GM23338 (cell line): ENCODE measurements at places on chromosomes 7 and 10. TPM values are rescaled to one million over a fixed set of nuclear protein-coding genes. Genes with fewer than 3 reads are reported as not detected.
A peak's percentile ranks its signal among the peaks of the same experiment; 100 is the strongest.

The UTF1 gene
- 51.4 and 55.7 TPM in 2 replicates for polyA plus RNA-seq

The EMX2 gene
- not detected in 2 replicates for polyA plus RNA-seq

The XRCC2 gene
- 13.4 and 18.9 TPM in 2 replicates for polyA plus RNA-seq

DNA sequence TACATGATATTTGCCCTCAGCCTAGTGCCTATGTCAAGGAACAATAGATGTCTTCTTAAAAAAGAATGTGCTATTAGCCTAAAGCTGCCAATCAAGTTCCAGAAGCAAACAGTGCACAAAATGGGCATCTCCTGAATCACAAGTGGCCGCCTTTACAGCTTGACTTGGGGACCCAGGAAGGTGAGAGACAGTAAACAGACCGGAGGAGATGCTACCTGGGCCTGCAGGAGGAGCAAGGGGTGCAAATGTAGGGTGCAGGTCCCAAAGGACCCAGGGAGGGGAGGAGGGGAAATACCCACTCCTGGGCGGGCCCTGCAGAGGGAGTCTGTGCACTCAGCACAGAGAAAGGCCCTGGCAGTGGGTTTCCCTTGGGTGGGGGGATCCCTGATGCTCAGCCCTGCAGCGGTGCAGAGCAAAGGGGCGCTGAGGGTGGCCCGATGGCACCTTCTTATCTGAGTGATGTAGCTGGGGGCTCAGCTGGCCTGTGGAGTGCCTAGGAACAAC is 147.7 kb downstream of the WDR11 start:
- DNase-seq: no peak

The PI4K2A gene
- 8.1 and 8.6 TPM in 2 replicates for polyA plus RNA-seq

DNA sequence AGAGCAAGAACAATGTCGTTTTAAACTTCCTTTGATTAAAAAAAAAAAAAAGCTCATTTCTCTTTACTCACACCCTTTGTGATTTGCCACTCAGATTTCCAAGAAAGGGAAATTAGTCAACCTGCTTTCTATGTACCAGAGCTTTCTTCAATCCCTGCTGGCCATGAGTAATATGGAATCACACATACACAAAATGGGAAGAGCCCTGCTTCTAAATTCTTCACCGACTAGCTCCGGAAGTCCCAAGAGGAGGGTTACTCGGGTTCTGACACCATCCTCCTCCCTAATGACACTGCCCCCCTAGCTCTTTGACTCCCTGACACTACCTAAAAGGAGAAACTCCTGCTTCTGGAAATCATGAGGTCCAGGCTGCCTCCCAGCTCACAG is 81.8 kb upstream of the SFMBT2 start:
- DNase-seq: no peak

GRCh38 chr7:100029596-100029995 is 14.2 kb downstream of the ZKSCAN1 start:
- DNase-seq: no peak

GRCh38 chr10:117788911-117789310 is 246.4 kb downstream of the EMX2 start:
- DNase-seq: no peak

The SDK1 gene
- 2.1 and 2.2 TPM in 2 replicates for polyA plus RNA-seq

DNA sequence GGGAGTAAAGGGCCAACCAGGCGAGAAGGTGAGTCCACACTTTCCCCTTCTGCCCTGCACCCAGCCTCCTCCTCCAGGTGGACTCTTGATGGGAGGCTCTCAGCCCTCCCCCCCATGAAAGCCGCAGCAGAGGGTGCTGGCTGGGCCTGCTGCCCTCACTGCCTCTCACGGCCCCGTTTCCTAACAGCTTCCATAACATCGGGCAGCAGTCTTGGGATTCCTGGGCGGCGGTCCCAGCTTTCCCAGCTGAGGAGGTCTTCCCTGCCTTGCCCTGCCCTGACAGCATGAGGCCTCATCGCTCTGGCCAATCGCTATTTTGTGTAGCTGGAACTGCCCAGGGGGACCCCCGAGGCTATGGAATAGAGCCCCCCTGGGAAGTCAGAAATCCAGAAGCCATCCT is 76.3 kb downstream of the COL13A1 start:
- DNase-seq: no peak

The SPACDR gene
- polyA plus RNA-seq: 0.42 TPM in 1 of 2 replicates, not detected in the other

- DNase-seq: peak; percentile 17
Observed at GRCh38 chr10:93947055-93947454, 46.7 kb upstream of the PLCE1 start.

The CYP26C1 gene
- not detected in 2 replicates for polyA plus RNA-seq

DNA sequence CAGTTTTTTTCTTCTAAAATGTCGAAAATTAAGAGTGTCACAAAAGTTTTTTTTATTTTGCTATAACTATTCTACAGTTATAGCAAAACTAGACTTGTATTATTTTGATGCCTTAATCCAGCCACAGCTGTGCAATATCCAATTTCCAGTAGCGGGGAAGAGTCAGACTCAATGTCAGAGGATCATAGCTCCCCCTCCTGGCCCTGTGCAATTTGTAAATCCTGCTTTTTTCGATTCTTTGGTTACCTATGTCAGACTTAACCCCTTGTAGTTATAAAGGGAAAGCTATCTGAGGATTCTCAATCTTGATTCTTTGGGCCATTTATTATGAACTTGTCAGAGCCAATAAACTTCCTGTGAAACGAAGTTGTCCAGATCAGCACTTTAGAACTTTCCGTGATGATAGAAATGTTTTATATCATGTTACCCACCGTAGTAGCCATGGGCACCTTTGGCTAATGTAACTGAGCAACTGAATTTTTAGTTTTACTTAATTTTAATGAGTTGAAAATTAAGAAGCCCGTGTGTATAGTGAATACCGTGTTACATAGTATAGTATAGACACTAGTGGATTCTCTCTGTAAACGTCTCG is 87.7 kb upstream of the PRKCQ start:
- peak; percentile 75 for DNase-seq

The TYSND1 gene
- 5.2 and 5.4 TPM in 2 replicates for polyA plus RNA-seq

GRCh38 chr10:43897765-43898419 is 249.2 kb upstream of the ZNF32 start:
- DNase-seq: no peak

GRCh38 chr7:133742709-133743538 is 384.2 kb upstream of the LRGUK start:
- peak; percentile 59 for DNase-seq

GRCh38 chr10:72010234-72010973 is 46.2 kb downstream of the CHST3 start:
- no peak for DNase-seq

GRCh38 chr10:71239946-71240795 is 27.8 kb downstream of the UNC5B start:
- no peak for DNase-seq

- no peak for DNase-seq
Observed at GRCh38 chr10:69842020-69842419, 40.3 kb downstream of the COL13A1 start.

The STOX1 gene
- polyA plus RNA-seq: 1.6 and 1.7 TPM in 2 replicates

- no peak for DNase-seq
Observed at GRCh38 chr7:5557920-5558401, 134.3 kb upstream of the TNRC18 start.

The NEUROG3 gene
- polyA plus RNA-seq: 0.31 TPM in 1 of 2 replicates, not detected in the other

DNA sequence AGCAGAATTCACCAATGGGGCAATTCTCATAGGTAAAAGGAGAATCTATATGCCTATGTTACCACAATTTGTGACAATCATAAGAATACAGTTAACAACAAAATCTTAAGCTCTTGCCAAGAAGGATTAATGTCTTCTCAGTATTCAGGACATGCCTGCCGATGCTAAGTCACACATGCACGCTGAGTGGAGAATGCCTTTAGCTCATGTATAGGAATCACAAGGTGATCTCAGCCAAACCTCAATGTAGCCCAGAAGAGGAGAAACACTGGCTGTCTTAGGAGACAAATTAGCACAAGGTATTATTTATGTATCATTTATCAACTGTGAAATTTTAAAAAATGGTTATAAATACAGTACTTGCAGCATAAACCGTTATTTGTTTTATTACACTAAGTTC is 2.7 kb downstream of the HTR7 start:
- DNase-seq: no peak

The DHX32 gene
- 7.2 and 9.5 TPM in 2 replicates for polyA plus RNA-seq

DNA sequence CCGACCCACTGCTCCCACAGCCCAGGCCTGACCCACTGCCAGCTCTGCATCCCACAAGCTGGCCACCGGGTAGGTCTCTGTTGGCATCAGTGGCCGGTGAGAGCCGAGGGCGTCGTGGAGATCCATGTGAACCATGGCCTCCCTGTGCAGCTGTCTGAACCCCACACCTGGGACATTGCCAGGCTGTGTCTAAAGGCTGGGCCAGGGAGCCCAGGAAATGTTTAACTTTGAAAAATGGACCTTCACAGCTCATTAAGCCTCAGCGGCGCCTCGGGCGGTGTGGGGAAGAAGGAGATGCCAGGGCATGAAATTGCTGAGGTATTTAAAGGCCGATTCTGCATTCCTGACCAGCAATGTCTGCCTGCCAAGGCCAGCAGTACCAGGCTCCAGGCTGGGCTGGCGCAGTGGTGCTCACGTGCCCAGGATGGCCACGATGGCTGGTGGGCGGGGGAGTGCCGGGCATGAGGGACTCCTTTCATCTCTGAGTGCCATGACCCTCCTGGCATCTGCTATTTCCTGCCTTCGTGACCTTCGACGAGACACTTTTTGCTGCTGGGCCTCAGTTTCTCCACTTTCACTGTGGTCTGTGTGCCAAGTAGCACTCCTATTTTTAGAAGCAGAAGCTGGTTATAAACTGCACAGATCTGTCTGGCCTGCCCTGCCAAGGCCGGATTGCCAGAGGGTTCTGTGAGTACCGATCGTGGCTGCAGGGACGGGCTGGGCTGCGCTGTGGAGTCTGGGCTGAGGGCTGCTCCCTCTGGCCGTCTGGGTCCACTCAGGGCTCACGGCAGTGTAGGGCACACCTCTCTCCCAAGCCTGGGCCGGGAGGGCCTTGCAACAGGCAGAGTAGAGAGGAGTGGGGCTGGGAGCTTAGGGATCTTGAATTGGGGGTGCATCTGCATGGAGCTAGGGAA is 21.8 kb downstream of the ELFN1 start:
- DNase-seq: no peak

GRCh38 chr10:128263891-128264688 is 137.9 kb upstream of the MKI67 start:
- DNase-seq: peak; percentile 81

DNA sequence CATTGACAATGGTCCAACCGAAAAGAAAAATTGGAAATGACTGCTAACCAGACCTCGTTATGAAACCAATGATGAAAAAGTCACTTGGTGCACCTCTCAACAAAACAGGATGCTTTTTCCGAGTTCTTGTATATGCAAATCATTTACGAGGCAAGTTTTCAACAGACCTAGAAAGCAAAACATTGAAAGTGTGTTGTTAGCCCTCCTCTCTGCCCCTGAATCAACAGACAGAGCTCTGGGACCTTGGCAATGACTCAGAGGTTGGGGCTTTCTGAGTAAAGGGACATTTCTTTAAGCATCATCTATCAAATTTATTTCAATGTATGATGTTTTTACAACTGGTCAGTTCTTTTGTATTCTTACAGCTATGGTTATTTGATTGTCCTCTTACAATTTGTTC is 16.3 kb upstream of the DKK1 start:
- no peak for DNase-seq

DNA sequence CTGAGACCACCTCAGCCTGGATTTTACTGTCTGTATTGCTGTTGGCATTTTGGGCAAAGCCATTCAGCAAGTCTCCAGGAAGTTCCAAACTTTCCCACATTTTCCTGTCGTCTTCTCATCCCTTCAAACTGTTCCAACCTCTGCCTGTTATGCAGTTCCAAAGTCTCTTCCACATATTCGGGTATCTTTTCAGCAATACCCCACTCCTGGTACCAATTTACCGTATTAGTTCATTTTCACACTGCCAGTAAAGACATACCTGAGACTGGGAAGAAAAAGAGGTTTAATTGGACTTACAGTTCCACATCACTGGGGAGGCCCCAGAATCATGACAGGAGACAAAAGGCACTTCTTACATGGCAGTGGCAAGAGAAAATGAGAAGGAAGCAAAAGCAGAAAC is 62.8 kb downstream of the INPP5A start:
- no peak for DNase-seq

The CALML3 gene
- polyA plus RNA-seq: not detected in 2 replicates

- DNase-seq: no peak
Observed at GRCh38 chr10:58219875-58220274, 47.8 kb downstream of the IPMK start.

The HELLS gene
- polyA plus RNA-seq: 894 and 913 TPM in 2 replicates

The CDK6 gene
- polyA plus RNA-seq: 7.1 and 7.4 TPM in 2 replicates

DNA sequence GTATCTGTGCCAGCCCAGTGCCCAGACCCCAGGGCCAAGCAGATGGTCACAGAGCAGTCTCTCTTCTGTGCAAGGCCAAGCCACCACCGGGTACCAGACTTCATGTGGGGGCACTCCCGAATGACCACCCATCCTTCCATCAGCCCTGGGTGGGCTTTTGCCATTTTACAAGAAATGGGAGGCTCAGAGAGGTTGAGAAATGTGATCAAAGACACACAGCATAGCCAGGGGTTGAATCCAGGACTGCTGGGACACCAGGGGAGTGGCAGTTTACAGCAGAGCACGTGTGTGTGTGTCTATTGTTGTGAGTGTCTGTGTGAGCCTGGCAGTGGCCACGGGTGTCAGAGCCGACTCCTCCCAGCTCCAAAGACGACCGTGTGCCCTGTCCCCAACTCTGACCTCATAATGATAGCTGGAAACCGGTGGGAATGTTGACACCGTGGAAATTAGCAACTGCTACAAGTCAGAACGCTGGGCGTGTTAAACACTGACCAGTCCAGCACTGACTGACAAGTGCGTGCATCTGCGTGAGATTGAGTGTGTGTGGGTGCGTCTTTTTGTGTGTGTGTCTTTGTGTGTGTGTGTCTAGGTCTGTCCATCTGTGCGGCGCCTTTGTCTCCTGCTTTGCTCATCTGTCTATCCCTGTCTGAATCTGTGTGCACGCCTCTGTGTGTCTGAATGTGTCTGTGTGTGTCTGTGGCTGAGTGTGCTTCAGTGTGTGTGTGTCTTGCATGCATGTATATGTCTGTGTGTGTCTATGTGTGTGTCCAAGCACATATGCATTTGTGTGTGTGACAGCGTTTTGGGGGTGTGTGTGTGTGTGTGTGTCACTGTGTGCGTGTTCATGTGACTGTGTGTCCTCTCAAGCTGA is 17.2 kb upstream of the SLC29A4 start:
- DNase-seq: no peak

The GSTO2 gene
- polyA plus RNA-seq: 49.8 and 51.3 TPM in 2 replicates

The OR6V1 gene
- polyA plus RNA-seq: not detected in 2 replicates

The CALD1 gene
- 762 and 842 TPM in 2 replicates for polyA plus RNA-seq

DNA sequence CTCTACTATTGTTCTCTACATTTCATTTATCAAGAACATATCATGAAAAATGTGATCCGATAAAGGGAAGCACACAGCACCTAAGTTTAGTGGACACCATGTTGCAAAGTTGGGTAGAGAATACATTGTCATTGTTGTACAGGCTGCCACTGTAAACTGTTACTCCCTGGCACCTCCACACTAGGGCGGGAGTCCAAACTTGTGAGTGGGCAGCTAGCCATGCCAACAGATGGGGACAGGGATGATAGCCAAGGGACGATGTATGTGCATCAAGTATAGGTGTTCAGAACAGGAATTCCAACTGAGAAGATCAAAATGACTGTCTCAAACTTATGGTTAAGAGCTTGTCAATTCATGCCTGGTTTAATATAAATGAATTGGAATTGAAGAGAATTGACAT is 31.1 kb upstream of the COMMD3 start:
- no peak for DNase-seq
